Chondrocyte (in vitro differentiated cells): ENCODE measurements at places on chromosomes 3 and 15.

DNA sequence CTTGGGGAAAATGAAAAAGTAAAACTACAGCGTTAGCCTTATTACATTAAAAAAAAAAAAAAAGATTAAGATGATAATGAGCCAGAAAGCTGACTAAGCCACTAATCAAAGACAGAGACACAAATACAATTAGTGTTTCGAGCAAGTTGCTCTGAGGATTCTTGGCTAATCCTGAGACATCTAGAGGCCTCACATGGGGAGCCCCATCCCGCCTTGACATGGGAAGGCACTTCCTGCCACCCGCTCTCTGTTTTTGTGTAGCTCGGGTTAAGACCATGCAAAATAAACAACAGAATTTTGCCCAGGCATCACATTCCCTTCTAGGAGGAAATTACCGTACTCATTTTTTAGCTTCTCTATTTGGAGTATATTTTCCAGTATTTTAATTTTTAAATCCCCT, 15.3 kb downstream of the HESX1 start:
- DNase-seq, result no peak

DNA sequence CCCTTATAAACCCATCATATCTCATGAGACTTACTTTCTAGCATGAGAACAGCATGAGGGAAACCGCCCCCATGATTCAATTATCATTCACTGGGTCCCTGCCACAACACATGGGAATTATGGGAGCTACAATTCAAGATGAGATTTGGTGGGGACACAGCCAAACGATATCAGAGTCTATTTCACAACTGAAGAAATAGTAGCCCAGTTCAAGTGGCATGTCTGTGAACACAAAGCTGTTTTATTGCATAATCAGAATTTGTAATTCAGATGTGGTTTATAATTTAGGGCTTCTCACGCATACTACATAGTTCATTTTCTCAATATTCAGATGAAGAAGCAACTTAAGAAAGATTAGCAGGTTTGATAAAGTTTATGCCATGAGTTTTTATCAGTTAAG, 1188.0 kb upstream of the ALCAM start:
- DNase-seq, result no peak

DNA sequence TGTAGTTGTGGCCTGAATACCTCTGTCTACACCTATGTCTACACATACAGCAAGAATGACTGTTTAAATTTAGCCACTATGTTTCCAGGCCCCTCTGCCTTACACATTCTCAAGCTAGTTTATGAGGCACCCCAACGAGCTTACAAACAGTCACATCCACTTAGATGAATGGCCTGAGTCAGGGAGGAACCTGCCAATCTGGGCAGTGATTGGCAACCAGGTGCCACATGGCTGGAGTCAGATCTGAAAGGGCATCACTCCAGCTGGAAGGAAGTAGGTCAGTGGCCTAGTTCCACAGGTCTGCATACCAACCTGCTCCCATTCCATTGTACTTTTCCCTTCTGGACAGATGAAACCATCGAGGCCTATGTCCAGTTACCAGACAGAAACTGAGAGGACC, 136.3 kb downstream of the FOXP1 start:
- DNase-seq, result no peak

GRCh38 chr3:196941729-196942225, 551 bp downstream of the NCBP2 start:
- no peak for DNase-seq

GRCh38 chr3:134666466-134666865, 15.6 kb upstream of the KY start:
- DNase-seq, result no peak

DNA sequence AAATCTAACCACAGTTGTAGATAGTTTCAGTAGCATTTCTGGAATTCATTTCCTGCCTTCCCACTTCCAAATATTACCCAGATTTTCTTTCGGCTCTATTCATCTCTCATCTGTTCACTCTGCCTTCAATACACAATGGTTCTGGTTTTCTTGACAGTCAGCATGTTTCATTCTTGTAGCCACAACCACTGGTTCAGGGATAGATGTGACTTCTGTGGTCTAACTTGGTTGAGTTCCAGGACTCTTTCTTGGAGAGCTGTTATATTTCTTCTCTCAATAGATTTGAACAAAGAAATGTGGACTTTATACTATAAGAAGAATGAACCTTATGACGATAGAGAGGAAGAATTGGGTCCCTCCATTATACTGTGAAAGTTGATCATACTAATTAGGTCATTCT, 228.8 kb downstream of the NSUN3 start:
- DNase-seq, result no peak

DNA sequence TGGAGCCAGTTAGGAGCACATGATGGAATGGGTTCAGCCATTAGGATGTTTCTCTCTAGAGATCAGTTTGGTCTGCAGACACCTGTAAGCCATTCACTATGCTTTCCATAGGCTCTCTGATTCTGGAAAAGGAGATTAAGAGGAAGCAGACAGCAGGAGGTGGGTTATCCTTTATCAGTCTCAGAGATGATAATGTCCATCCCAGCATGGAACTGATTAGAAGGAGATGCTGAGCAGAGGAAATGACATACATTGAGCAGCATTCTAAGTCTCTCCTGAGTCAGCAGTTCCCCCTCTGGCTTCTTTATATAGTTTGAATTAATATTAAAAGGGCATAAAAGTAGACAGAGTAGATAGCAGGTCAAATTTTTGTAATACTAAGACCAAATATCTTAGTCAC, 591.1 kb downstream of the GBE1 start:
- no peak for DNase-seq

GRCh38 chr3:2839876-2840275, 270.3 kb downstream of the IL5RA start:
- DNase-seq, result no peak
